ENCODE measurements at places on chromosomes 16 and 17.

- no peak for DNase-seq
Observed at GRCh38 chr17:82440469-82440981, 10.0 kb downstream of the CYBC1 start.

GRCh38 chr16:66382966-66383299, 16.4 kb downstream of the CDH5 start:
- DNase-seq = no peak

DNA sequence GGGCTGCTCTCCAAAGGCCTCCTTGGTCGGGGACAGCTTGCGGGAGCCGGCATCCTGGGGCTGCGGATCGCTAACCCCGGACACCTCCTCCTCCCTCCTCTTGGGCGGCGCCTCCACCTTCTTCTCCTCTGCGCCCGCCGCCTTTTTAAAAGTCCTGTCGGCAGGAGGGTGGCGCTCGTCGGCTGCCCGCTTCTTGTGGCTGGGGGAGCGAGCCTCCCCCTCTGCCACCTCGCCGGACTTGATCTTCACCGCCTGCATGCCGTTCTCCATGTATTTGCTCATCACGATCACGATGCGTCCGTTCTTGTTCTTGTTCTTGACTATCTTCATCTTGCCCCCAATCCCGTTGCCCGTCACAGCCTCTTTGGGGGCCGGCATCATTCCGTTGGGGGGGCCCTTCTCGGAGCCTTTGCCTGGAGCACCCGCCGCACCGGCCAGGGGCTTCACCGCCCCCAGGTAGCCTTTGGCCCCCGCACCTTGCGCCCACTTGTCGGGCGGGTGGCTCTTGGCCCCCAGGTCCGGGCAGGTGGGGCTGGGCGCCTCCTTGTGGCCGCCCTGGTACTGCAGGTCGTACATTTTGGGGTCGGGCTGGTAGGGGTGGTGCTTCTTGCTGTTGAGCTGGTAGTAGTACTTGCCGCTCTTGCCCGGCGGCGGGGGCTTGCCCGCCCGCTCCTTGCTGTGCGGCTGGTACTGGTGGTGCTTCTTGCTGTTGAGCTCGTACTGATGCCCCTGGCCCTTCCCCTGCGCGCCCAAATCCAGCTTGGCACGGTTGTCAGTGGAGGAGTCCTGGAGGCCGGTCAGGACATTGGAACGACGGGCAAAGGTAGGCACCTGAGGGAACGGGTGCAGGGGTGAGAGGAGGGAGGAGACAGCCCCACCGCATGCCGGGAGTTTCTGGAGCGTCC, 4.4 kb downstream of the CBX4 start:
- DNase-seq = no peak

- DNase-seq = no peak
Observed at GRCh38 chr16:15865742-15866141, 8.9 kb upstream of the MYH11 start.

DNA sequence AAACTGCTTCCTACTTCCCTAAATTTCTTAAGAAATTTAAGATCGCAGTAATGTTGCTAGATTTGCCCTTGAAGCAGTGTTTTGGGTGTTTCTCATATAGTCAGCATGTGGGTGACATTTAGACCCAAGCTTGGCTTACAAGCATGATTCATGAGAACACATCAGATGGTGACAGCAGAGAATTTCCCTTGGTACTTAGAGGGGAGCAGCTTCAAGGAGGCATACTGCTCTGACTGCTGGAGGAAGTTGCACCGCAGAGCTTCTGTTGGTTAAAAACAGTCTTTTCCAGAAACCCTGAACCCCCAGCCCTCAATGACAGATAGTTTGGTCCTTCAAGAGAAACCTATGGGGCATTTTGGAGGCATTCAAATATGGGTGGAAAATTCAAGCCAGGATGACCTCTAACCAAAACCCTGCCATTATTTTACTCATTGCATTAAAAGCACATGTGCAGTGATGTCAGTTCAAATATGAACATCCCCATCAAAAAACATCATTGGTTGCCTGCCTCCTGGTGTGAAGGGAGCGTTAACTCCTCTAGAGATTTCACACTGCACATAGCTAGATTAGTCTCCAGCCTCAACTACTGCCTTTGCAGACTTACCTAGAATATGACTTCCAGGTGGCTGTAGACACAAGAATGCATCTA, 201.5 kb upstream of the CACNG5 start:
- no peak for DNase-seq

DNA sequence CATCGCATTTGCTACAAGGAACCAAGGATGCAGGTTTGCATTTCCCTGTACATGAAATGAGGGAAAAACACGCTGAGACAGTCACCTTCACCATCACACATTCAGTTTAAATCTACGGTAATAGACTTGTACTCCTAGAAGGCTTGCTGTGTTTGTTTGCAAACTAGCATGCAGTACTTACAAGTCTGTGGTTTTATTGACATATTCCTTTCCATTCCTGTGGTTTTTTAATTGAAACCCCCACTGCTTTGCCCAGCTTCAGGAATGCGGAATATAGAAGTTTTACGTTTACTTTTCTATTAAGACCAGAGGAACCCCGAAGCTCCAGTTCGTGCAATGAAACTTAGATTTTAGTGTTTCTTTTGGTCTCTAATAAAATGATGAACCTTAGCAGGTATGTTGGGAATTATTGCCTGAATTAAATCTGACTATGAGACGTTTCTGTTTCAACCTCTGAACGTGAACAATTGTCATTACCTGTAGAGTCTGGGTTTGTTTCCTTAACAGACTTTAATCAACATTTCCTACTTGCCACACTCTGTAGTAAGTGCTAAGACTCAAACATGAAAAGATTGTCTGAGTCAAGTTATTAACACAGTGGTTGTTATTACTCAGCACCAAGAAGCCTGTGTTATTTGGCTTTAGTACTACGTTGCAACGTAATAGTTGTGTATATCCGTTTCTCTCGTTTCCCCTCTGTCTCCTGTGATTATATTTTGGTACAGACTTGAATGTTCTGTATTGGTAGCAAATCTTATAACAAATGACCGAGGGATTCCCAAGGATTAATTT, 793.3 kb upstream of the GOT2 start:
- DNase-seq = no peak

DNA sequence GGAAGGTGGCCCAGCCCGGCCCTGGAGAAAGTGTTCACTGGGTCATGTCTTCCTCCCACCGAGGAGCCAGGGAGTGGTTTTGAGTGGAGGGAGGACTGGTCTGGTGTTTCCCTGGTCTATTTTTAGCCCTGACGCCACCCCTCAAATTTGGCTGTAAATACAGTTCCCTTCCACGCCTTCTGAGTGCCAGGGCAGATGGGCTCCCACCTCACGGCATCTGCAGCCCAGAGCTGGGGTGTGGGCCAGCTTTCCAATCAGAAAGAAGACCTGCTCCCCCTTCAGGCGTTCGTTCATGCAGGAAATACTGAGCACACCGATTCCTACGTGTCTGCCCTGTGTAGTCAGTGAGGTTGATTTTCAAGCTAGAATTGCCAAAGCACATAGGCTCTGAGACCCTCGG, 53.7 kb downstream of the SNX20 start:
- DNase-seq = no peak

GRCh38 chr16:81770008-81770407, 9.1 kb upstream of the PLCG2 start:
- no peak for DNase-seq

GRCh38 chr16:2296661-2297505, 29.0 kb upstream of the RNPS1 start:
- no peak for DNase-seq

DNA sequence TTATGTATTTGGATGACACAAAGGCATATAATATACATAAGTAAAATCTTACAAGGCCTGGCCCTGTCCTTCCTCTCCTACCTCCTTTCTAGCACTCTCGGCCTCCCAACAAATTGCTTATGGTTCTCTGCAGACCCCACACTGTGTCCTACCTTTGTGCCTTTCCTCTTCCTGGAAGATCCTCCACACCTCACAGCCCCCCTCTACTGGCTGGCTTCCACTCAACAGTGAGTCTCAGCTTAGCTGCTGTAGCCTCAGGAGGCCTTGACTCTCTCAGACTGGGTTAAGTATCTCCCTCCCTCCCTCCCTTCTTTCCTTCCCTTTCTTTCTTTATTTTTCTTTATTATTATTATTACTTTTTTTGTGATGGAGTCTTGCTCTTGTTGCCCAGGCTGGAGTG, 8.3 kb upstream of the SLC52A1 start:
- no peak for DNase-seq

GRCh38 chr16:17371299-17371698, 99.5 kb downstream of the XYLT1 start:
- no peak for DNase-seq

DNA sequence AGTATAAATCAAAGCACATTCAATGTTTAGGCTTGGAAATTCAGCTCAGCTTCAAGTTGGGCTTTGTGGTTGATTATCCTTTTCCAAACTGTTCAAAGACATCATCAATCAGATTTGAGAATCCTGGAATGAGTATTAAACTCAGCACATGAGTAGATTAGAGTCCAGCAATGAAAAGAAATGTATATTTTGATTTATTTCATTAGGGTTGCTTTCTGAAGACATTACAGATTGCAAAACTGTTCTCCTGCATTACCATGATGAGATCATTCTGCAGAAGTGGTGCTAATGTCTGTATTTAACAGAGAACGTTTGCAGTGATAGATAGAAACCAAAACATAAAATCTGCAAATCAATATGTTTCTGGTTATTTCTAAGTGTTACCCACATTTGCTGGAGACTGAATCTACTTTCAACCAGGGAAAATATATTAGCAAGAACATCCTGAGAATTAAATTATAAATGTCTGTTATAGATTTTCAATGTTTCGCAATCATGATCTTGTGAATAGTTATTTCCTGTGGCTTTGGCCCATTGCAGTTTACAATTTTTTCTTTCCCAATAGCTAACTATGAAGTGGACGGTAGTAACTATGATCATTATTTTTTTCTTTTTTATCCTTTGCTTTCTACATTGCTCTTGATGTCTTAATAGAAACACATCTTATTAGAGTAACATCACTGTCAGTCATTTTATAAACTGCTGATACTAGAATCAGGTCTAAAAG, 1125.7 kb upstream of the GOT2 start:
- no peak for DNase-seq

GRCh38 chr16:22007159-22007508, 777 bp upstream of the MOSMO start:
- DNase-seq = no peak

GRCh38 chr16:24534620-24535019, 4.7 kb upstream of the RBBP6 start:
- no peak for DNase-seq

DNA sequence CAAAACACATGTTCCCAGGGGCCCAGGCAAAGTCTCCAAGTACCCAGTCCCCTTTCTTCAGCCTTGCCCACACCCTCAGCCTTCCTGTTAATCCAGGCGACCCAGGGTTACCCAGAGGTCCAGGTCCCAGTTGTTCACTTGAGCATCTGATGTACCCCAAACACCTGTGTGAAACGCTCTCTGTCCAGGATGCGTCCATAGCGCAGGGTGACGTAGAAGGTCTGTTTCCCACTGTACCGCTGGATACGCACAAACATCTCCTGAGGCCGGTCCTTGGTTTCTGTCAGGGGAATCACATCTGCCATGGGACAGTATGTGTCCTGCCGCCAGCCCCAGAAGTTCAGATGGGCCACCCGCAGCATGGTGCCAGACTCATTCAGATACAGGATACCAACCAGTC, 1.6 kb downstream of the TMEM186 start:
- no peak for DNase-seq

- DNase-seq = no peak
Observed at GRCh38 chr17:73126716-73127473, 34.4 kb upstream of the SLC39A11 start.

DNA sequence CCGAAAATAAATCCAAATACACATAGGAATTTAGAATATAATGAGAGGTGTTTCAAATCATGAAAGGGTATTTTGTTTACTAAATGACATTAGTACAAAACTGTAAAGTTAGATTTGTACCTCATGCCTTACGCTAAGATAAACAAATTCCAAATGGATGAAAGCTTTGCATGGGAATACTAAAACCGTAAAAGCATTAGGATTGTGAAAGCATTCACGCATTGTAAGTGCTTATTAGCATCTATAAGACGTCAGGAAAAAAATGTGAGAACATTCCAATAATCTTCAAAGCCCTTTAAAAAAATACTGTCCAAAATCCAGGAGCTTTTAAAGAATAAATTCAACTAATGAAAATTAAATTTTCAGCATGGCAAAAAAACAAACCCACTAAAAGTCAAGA, 24.8 kb upstream of the ALOX15 start:
- DNase-seq = no peak
